ENCODE measurements at places on chromosomes 3 and 15. TPM values are rescaled to one million over a fixed set of nuclear protein-coding genes. Genes with fewer than 3 reads are reported as not detected.

GOLGA8J gene
- total RNA-seq = 0.44 TPM

BCL2A1 gene
- 4.7 TPM for total RNA-seq

EFCAB12 gene
- total RNA-seq = 0.54 TPM

C3orf22 gene
- not detected for total RNA-seq

SLC28A2 gene
- 0.23 TPM for total RNA-seq

LRTM1 gene
- total RNA-seq = not detected

PPCDC gene
- total RNA-seq = 26.1 TPM

CYP1A2 gene
- not detected for total RNA-seq

SAMD7 gene
- not detected for total RNA-seq

SSUH2 gene
- not detected for total RNA-seq

IFT122 gene
- 52.4 TPM for total RNA-seq
